ENCODE measurements at places on chromosomes 3 and 15.

- H3K36me3 ChIP-seq: no peaks in the 10 kb centered on the region
- no peaks in the 10 kb centered on the region for H3K4me1 ChIP-seq
- no peaks in the 10 kb centered on the region for H3K27me3 ChIP-seq
- DNase-seq: peak; percentile 55
- no peak overlapping the region for H3K4me3 ChIP-seq
These were observed 34.1 kb upstream of the DET1 start for GRCh38 chr15:88580532-88580931.

GRCh38 chr15:88177451-88177850 is 79.1 kb downstream of the NTRK3 start:
- H3K27ac ChIP-seq: no peak overlapping the region
- H3K4me1 ChIP-seq: no peaks in the 10 kb centered on the region
- H3K36me3 ChIP-seq: no peaks in the 10 kb centered on the region
- no peaks in the 10 kb centered on the region for H3K27me3 ChIP-seq
- DNase-seq: no peak

DNA sequence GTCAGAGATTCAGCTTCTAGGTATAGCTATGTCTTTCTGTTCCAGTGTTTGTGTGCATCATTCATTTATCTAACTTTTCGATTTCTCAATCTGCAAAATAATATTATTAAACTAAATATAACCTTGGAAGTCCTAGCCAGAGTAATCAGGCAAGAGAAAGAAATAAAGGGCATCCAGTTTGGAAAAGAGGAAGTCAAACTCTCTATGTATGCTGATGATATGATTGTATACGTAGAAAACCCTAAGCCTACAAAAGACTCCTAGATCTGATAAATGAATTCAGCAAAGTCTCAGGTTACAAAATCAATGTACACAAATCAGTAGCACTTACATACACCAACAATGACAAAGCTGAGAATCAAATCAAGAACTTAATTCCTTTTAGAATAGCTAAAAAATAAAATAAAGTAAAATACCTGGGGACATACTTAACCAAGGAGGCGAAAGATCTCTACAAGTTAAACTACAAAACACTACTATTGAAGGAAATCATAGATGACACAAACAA is 718.2 kb downstream of the NTRK3 start:
- H3K4me1 ChIP-seq: no peaks in the 10 kb centered on the region
- H3K27ac ChIP-seq: no peak overlapping the region
- no peak overlapping the region for H3K4me3 ChIP-seq
- DNase-seq: no peak

DNA sequence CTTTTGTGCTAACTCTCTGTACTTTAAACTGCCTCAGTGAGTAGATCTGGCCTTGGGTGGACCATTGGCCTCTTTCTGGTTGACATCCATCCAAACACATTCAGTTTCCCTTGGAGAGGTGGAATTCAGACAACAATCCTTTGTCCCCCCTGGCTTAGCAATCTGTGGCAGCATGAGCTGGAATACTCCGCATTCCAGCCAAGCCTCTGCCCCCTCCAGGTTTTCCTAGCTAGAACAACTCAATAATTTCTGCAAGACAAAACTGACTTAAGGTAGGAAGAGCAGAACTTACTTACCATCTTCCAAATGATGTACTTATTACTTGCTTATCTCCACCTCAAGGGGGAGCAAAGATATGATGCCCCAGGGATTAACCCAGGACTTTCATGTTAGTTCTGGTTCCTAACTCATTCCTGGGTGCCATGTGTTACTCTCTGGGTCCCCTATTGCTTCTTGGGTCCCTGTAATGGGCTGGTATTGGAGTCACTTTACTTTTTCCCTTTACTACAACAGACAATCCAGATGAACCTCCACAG is 21.8 kb upstream of the IL16 start:
- no peak overlapping the region for H3K27ac ChIP-seq
- H3K4me1 ChIP-seq: no peaks in the 10 kb centered on the region
- H3K27me3 ChIP-seq: peaks cover 5% of the 10 kb centered on the region
- H3K36me3 ChIP-seq: no peaks in the 10 kb centered on the region

- no peaks in the 10 kb centered on the region for H3K4me1 ChIP-seq
- no peak for DNase-seq
- no peak overlapping the region for H3K4me3 ChIP-seq
- H3K36me3 ChIP-seq: no peaks in the 10 kb centered on the region
These were observed 588.8 kb upstream of the BCHE start for GRCh38 chr3:166425900-166426611.

DNA sequence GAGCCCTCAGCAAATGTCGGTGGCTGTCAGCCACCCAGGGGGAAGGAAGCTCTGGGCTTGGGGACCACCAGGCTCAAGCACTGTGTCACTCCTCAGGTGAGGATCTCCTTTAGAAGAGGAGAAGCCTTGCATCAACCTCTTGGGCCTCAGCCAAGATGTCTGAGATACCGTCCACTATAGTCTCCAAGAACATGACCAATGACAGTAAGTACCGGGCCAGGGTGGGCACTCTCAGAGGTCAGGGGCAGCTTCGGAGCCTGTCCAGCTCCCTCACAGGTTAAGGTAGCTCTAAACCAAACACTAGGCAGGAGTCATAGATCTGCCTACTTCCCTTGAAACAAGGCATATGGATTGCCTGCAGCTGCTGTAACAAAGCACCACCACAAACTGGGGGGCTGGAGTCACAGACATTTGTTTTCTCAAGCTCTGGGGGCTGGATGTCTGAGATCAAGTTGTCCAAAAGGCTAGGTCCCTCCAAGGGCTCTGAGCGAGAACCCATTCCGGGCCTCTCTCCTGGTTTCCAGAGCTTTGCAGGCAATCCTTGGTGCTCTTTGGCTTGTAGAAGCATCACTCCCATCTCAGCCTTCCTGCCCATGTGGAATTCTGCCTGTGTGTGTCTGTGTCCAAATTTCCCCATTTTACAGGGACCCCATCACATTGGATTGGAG is 1.3 kb downstream of the CFAP100 start:
- H3K27ac ChIP-seq: no peak overlapping the region
- H3K4me1 ChIP-seq: no peaks in the 10 kb centered on the region
- H3K36me3 ChIP-seq: no peaks in the 10 kb centered on the region
- DNase-seq: no peak
- H3K4me3 ChIP-seq: no peak overlapping the region

- H3K27me3 ChIP-seq: no peaks in the 10 kb centered on the region
- H3K4me1 ChIP-seq: no peaks in the 10 kb centered on the region
- no peak overlapping the region for H3K4me3 ChIP-seq
- no peaks in the 10 kb centered on the region for H3K36me3 ChIP-seq
- DNase-seq: no peak
- no peak overlapping the region for H3K27ac ChIP-seq
These were observed 5.6 kb downstream of the CD96 start for GRCh38 chr3:111547631-111548030.

DNA sequence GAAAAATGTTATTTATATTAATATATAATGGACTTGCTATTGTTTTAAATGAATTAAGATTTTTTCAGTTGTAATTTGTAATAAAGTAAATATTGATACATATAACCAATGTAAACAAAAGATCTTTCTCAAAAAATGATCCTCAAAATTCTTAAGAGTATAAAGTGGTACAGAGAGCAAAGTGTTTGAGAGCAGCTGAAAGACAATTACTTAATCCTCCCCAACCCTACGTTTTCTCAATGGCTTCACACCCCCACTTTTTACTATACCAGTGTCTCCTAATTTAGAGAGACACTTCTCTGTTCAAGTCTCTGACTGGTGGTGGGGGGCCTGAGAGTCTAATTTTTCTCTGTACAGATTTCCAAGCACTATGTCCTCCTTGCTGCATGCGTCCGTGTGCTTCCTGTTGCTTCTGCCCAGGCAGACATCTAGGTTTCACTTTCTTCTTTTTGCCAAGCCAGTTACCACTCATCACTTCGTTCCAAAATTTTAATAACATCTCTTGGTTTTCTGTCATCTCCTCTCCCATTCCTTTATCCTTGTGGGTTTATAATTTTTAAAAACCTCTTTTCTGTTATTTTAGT is 276.3 kb upstream of the DNAJC19 start:
- H3K27ac ChIP-seq: no peak overlapping the region
- no peaks in the 10 kb centered on the region for H3K36me3 ChIP-seq
- DNase-seq: peak; percentile 6
- H3K4me3 ChIP-seq: no peak overlapping the region
- no peaks in the 10 kb centered on the region for H3K27me3 ChIP-seq
- H3K4me1 ChIP-seq: no peaks in the 10 kb centered on the region

DNA sequence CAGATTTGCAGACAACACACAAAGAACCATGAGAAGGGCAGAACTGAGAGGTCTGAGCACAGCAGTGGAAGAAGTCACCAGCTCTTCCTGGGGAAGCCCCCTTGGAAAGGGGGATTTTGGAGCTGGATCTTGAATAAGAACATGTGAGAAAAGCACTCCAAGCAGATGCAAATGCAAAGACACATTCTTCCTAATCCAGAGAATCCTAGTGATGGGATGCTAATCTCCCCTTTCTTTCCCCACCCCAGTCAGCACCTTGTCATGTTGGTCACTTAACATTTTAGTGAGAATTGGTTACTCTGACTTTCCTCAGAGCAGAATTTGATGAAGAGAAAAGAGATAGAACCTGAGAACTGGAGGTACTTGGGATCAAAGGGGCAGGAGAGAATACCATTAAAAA is 148.5 kb downstream of the SSR3 start:
- H3K27ac ChIP-seq: no peak overlapping the region
- no peak overlapping the region for H3K4me3 ChIP-seq
- no peaks in the 10 kb centered on the region for H3K27me3 ChIP-seq
- no peaks in the 10 kb centered on the region for H3K4me1 ChIP-seq
- DNase-seq: no peak

DNA sequence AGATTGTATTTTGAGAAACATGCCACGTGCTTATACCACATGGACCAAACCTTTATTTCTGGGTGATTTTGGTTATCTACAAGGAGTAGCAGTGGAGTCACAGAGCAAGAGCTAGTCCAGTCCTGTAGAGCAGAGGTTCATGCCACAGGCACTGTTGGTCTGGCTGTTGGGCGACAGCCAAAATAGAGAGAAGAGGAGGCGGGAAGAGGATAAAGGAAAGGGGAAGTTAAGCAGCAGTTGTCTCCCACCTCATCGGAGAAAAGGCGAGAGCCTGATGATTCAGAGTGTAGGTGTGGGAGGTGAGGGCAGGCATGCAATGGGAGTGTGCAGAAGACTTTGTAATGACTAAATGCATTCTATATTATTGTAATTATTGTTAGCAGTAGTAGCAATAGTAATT is 237.5 kb upstream of the ROPN1 start:
- peaks cover 3% of the 10 kb centered on the region for H3K4me1 ChIP-seq
- H3K27ac ChIP-seq: no peak overlapping the region
- H3K36me3 ChIP-seq: no peaks in the 10 kb centered on the region
- no peak overlapping the region for H3K4me3 ChIP-seq

DNA sequence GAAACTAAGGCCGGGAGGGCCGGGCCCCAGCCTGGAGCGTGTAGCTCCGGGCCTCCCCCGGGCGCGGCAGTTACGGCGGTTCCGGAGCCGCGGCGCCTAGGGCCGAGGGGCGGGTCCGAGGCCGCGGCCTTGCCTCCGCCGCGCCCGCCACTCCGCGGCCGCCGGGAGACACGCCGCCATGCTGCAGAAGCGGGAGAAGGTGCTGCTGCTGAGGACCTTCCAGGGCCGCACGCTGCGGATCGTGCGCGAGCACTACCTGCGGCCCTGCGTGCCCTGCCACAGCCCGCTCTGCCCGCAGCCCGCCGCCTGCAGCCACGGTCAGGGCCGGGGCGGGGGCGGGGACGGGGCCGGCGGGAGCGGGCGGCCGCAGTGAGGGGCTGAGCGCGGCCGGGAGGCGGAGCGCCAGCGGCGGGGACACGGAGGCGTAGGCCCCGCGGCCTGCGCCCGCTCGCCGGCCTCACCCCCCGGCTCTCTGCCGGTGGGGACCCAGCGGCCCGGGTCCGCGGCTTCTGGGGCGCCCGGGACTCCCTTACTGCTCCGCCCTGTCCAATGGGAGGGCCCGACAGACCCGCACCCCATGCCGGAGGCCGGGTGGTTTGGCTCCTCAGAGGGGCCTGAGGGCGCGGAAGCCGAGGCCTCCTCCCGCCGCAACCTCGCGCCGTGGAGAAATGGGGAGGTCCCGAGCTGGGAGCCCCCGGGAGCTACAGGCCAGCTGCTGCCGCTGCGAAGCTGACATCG is at the start of gene DIS3L:
TSS of gene DIS3L (plus strand) at position 150 of the 738 bp plus-strand sequence. CDS start at position 179, 29 bp downstream.
- H3K4me3 ChIP-seq: peak within 1 kb of the TSS; percentile 76
- peak; percentile 53 for DNase-seq
- peaks cover 30% of the 10 kb centered on the region for H3K4me1 ChIP-seq
- no peaks in the 10 kb centered on the region for H3K27me3 ChIP-seq

DNA sequence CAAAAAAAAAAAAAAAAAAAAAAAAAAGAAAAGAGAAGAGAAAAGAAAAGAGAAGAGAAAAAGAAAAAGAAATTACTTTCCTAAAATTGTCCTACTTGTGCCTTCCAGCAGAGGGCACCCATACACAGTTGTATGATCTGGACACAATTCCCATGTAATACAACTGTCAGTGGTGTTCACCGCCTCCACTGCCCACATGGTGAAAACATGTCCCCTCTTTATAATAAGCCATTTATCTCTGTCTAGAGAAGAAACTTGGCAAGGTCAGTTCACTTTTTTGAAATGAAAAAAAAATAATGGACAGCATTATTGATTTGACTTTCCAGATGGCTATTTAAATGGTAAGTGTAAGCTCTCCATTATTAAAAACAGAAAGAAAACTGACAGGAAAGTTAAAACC is 459.4 kb downstream of the GBE1 start:
- no peak overlapping the region for H3K27ac ChIP-seq
- no peaks in the 10 kb centered on the region for H3K27me3 ChIP-seq
- no peak overlapping the region for H3K4me3 ChIP-seq
- H3K4me1 ChIP-seq: no peaks in the 10 kb centered on the region
- DNase-seq: peak; percentile 71
- no peaks in the 10 kb centered on the region for H3K36me3 ChIP-seq

DNA sequence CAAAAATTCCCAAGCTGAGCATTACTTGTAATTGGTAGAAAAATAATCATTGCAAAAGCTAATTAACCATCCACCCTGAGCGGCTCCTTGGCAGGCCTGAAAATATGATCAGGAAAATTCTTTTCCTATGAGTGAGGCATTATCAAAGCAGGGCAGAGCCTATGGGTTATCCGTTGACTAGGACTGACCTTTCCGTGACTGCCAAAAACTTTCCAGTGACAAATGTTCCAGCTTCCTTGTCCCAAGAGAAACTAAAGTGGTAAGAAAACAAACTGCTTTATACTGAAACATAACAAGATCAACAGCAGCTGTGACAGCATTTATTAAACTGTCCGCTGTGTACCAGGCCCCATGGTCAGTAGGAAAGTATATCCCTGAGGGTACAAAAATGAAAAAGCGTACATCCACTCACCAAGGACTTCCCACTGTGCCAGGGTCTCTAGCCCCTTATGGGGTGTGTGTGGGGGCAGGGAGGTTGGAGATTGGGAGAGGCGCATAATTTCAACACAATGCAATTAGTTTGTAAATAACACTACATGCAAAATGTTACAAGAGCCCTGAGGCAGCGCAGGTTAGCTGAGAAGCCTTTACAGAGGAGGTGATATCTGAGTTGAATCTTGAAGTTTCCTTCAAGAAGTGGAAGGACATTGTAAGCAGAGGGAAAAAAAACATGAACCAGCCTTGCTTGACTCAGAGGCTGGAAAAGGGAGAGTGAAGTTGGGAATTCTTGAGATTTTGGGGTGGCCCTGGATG is 8.5 kb downstream of the LIPC start:
- DNase-seq: peak; percentile 90
- H3K27me3 ChIP-seq: no peaks in the 10 kb centered on the region
- H3K36me3 ChIP-seq: no peaks in the 10 kb centered on the region
- no peak overlapping the region for H3K4me3 ChIP-seq
